ENCODE measurements at places on chromosomes 7 and 10.

GRCh38 chr10:110364531-110364937, 59.8 kb upstream of the SMNDC1 start:
- H3K27me3 ChIP-seq: no peaks in the 10 kb centered on the region
- H3K27ac ChIP-seq: no peak overlapping the region

DNA sequence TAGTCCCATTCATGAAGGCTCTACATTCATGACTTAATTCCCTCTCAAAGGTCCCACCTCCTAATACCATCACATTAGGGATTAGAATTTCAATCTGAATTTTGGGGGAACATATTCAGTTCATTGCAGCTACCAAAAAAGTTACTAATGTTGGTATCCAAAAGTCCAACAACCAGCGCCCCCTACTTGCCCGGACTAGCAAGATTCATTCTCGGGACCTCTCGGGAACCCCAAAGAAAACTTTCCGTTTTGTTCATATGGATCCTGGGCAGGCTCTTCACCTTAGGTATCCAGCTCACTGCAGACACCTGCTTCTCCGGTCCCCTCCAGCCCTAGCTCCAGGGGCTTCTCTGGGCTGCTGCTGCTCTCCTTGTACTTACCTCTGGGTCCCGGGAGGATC, 8.9 kb upstream of the GRK5 start:
- DNase-seq: peak; percentile 82
- H3K36me3 ChIP-seq: no peaks in the 10 kb centered on the region
- no peak overlapping the region for H3K27ac ChIP-seq
- H3K4me3 ChIP-seq: no peak overlapping the region

DNA sequence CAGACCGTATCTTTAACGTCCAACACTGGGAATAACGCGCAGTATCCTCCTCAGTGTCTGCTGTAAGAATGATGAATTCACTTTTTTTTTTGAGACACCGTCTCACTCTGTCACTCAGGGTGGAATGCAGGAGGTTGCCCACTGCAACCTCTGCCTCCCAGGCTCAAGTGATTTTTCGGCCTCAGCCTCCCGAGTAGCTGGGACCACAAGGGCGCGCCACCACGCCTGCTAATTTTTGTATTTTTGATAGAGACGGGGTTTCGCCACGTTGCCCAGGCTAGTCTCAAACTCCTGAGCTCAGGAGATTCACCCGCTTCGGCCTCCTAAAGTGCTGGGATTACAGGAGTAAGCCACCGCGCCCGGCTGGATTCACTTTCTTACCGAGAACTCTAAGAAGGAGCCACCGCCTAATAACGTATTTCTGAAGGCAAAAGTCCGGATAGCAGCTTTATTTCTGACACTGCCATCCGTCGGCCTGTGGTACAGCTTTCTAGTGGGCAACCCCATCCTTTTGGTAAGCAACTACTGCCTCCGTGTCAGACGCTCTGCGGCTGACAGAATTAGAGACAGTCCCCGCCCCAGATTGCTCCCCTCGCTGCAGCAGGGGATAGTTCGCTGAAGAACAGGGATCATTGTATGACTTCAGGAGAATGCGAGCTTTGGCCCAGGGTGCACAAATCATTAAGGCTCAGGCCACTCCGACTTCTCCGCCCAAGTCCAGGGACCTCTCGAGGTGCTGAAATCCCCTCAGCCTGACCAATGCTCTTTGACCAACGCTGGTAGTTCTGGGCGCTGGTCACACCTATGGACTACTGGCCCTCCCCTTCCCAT, 662 bp downstream of the POLR3A start:
- H3K27me3 ChIP-seq: no peaks in the 10 kb centered on the region
- H3K4me1 ChIP-seq: no peaks in the 10 kb centered on the region
- H3K27ac ChIP-seq: no peak overlapping the region
- peak; percentile 53 for DNase-seq
- peaks cover 34% of the 10 kb centered on the region for H3K36me3 ChIP-seq

DNA sequence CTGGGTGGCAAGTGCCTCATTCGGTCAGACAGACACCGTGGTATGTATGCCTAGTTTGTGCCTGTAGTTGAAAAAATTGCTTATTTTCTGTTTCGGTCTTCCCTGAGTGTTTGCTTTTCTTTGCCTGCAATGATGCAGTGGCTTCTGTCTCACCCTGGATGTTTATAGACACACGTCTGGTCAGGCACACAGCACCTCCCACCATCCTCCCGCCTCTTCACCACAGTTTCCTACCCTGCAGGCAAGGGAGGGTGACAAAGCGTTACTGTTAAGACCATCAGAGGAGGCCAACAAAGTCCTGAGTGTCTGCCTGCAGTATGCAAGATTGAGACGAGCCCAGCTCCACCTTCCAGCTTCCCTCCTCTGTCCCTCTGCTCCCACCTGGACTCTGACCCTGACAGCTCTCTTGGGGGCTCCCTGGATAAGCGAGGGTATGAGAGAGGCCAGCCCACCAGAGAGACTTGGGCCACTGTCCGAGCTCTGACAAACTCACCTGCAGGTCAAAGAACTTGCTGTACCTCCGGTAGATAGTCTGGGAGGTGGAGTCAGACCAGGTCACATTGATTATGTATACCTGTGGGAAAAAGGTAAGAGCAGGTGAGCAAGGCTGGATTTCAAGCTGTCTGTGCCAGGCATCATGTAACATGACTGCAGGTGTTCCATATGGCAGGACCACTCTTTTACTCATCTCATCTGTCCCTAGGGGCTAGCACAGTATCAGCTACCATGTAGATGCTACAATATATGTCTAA, 54.4 kb downstream of the SH3PXD2A start:
- H3K27ac ChIP-seq: no peak overlapping the region
- no peaks in the 10 kb centered on the region for H3K27me3 ChIP-seq
- DNase-seq: no peak
- H3K4me1 ChIP-seq: peaks cover 19% of the 10 kb centered on the region

- no peaks in the 10 kb centered on the region for H3K27me3 ChIP-seq
- no peaks in the 10 kb centered on the region for H3K4me1 ChIP-seq
- H3K36me3 ChIP-seq: no peaks in the 10 kb centered on the region
- H3K4me3 ChIP-seq: no peak overlapping the region
Measured at GRCh38 chr7:86558680-86559501, 84.8 kb upstream of the GRM3 start.

DNA sequence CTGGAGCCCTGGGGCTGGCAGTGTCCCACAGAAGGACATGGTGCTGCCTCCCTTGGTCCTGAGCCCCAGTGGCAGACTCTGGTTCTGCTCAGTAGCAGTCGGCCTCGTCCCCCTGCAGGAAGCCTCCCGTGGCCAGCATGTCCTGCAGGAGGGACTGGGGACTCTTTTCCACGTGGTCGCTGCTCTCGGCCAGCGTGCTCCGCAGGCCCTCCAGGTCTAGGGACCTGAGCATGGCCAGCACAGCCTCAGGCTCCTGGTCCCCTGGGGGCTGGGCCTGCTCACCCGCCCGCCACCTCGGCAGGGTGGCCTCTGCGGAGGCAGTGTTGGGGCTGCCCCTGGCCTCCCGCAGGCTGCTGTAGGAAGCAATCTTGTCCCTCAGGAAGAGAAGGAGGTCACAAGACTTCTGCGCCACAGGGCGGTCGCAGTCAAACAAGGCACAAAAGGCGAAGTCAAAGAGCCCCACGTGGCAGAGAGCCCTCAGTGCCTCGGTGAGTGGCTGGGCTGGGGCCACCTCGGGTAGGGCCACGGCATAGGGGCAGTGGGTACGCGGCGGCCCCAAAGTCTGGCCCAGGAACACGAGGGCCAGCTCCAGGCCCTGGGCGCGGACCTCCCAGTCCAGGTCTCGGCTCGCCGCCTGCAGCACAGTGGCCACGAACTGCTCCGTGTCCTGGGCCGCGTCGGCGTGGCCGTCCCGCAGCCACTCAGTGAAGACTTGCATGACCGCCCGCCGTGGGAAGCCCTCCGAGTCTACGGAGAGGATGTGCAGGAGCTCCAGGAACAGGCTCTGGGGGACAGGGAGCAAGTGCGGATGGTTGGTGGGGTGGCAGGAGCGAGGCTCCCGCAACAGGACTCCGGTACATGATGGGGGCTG, 17.1 kb downstream of the BRAT1 start:
- no peaks in the 10 kb centered on the region for H3K27me3 ChIP-seq
- peak; percentile 49 for DNase-seq
- no peaks in the 10 kb centered on the region for H3K4me1 ChIP-seq
- no peak overlapping the region for H3K27ac ChIP-seq
- H3K4me3 ChIP-seq: no peak overlapping the region

- peaks cover 20% of the 10 kb centered on the region for H3K36me3 ChIP-seq
Measured at GRCh38 chr10:125838802-125839575, 15.6 kb downstream of the BCCIP start.

DNA sequence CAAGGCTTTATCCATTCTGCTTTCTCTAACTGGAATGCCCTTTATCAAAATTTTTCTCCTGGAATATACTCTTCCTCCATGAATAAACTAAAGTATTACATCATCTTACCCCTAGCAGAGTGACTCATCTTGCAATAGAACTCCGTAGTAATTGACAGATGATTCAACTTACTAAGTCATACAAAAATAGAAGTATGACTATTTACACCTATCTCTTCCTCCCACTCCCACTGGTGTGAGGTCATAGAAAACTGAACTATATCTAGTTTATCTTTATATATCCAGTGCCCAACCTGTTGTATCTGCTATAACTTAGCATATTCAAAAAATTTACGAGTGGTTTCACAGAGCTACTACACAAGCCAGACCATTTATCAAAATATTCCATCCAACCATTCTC, 26.1 kb downstream of the ABCB1 start:
- no peak overlapping the region for H3K27ac ChIP-seq
- no peaks in the 10 kb centered on the region for H3K4me1 ChIP-seq
- DNase-seq: no peak
- H3K4me3 ChIP-seq: no peak overlapping the region
- no peaks in the 10 kb centered on the region for H3K36me3 ChIP-seq

DNA sequence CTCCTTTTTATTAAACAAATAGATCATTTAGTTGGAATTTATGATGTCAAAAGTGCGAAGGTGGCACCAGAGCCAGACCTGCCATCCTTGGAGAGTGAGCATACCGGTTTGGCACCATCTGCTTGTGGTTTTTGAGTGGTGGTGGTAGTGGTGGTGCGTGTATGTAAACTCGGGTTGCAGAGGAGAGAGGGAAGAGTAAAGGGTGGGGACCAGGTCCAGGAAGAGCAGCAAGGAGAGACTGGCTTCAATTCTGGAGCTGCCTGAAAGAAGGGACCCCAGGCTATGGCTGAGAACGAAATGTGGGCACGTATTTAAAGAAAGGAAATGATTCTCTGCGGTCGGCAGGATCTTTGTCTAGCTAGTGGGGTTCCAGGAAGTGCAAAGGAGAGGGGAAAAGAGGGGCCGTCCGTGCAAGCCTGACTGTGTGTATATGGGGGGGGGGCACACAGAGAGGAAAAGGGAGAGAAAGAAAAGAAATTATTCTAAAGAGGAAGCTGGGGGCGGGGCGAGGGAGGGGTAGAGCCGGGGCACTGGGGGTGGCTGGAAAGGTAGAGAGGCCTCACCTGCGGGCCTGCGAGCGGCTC, 448 bp upstream of the GOLGA7B start:
- H3K27me3 ChIP-seq: peaks cover 31% of the 10 kb centered on the region
- peaks cover 3% of the 10 kb centered on the region for H3K4me1 ChIP-seq
- no peaks in the 10 kb centered on the region for H3K36me3 ChIP-seq
- no peak overlapping the region for H3K27ac ChIP-seq
- H3K4me3 ChIP-seq: peak overlapping the region; percentile 70

GRCh38 chr10:52436664-52437063, 122.6 kb downstream of the DKK1 start:
- H3K27me3 ChIP-seq: no peaks in the 10 kb centered on the region
- no peak overlapping the region for H3K27ac ChIP-seq
- H3K4me1 ChIP-seq: no peaks in the 10 kb centered on the region
- no peaks in the 10 kb centered on the region for H3K36me3 ChIP-seq
- no peak overlapping the region for H3K4me3 ChIP-seq
- DNase-seq: no peak
